ENCODE measurements at places on chromosomes 5 and 9.

- no peak for DNase-seq
Measured at GRCh38 chr5:33608344-33609041, 167.7 kb downstream of the TARS1 start.

GRCh38 chr5:100901821-100902341, 1.2 kb downstream of the ST8SIA4 start:
- DNase-seq, result peak; percentile 9

DNA sequence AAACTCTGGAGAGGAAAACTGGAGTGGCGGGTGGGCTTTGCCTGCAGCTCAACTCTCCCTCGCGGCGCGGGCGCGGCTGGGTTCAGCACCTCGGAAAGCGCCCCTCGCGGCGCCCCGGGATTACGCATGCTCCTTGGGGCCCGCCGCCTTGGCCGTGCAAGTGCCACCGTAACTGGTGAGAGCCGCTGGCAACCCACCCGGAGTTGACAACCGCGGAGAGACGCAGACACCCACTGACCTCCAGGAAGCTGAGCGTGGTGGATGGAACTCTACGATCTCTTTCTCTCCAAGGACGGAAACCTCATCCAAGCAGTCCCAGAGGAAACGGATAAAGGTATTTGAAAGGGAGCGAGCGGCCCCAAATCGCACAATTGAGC, 194 bp upstream of the RXFP3 start:
- no peak for DNase-seq

- DNase-seq, result no peak
Measured at GRCh38 chr5:151002681-151003502, 17.5 kb upstream of the GPX3 start.

GRCh38 chr9:84701801-84702200, 32.3 kb downstream of the NTRK2 start:
- no peak for DNase-seq

DNA sequence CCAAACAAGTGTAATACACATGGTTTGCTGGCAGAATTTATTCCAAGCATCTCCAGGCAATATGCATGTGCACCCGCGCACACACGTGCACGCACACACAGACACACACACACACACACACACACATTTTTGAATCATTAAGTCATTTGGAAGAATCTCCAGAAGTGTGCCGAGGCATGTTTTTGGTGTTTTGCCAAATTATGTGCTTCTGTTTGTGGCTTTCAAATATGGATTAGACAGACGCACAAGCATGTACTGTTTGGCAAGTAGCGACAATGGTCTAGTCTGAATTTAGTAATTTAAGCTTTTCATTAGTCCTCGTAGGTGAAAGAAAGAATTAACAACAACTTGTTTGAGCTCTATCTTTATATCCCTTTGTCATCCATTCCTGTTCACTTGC, 36.7 kb downstream of the NFIB start:
- no peak for DNase-seq

DNA sequence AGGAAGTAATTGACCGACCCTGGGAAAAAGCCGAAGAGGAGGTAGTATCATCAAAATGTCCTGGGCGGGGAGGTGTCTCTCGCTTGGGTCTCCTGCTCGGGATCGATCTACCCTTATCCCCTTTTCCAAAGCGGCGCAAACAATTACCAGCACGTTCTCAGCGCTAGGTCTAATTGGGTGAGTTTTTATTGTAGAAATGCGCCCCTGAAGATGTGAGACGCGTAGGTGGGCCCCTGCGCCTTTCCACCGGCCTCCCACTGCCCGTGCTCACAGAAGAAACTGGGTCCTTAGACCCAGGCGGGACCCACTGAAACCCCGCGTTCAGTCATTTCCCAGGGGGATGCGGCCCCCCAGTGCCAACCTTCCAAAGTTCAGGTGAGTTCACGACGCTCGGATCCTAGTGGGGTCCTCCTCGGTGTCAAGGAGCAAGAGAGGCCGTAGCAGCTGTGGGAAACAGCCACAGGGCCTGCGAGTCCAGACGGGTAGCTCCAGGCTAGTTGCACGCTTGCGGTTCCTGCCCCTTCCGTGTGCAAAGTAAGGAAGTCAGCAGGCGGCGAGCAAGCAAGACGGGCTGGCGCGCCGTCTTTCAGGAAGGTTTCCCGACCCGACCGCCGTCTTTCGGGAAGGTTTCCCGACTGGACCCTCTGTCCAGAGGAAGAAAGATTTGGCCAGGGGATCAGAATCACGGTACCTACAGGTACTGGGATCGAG, 1.5 kb downstream of the SMIM32 start:
- DNase-seq, result no peak

DNA sequence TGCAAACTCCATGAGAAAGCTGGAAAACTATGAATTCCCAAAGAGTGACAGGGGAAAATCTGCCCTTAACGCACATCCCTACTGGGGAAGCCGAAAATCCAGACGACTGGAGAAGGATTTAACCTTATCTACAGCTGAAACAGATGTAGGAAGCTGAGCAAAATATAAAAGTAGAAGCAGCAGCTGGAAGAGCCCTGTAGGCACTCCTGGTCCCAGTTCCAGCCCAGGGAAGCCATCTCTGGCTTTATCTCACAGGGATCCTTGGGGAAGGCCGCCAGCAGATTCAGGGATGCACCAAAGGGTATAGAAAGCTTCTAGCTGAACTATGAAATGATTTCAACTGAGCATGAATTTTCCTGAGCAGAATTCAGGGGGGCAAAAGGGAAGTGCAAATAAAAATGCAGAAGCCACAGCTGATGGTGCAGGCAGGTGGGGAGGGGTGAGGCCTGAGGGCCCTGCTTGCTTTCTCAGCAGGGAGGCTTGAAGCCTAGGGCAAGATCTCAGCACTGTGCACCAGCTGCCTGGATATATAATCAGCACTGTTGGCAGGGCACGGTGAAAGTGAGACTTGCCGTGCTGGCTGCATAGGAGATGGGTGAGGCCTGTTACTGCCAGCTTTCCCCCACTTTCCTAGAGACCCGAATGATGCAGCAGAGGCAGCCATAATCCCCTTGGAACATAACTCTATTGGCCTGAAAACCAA, 2019.5 kb upstream of the NUDT12 start:
- DNase-seq, result no peak

DNA sequence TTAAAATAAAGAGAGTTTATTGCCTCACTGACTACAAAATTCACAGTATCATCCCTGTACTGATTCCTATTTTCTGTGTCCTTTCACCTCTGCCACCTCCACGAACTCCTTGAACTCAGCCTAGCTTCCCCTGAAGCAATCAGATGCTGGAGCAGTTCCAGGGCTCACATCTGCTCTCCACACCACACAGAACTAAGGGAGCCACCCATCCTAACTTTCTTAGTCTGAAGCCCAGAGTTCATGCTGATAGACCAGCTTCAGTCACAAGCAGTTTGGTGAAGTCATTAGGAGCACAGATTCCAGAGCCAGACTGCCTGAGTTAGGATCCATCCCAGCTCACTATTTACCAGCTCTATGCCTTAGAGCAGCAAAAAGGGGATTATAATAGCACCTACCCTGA, 15.6 kb upstream of the EPB41L4A start:
- DNase-seq, result no peak

- DNase-seq, result no peak
Measured at GRCh38 chr9:1049641-1050040, 516 bp upstream of the DMRT2 start.

- DNase-seq, result no peak
Measured at GRCh38 chr5:8508231-8508630, 639.3 kb downstream of the MTRR start.

GRCh38 chr9:69279084-69279731, 45.8 kb upstream of the ENTREP1 start:
- no peak for DNase-seq

GRCh38 chr9:113563826-113564497, 100.4 kb downstream of the RGS3 start:
- no peak for DNase-seq

DNA sequence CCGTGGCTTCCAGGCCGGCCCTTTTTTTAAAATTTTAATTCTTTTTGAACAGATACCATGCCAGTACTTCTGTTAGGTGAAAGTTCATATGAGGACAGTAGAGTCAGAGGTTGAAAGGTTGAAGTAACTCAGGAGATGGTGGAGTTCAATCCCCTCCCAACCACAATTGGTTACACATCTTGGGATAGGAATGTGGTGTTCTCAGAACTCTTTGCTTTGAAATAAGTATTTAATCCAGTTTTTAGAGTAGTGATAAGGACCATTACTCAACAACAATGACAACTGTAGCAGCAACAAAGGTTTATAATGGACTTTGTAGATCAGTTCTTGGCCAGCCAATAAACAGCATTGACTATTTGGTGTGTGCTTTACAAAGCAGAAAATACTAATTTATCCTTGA, 116.0 kb downstream of the ARHGAP26 start:
- DNase-seq, result no peak

DNA sequence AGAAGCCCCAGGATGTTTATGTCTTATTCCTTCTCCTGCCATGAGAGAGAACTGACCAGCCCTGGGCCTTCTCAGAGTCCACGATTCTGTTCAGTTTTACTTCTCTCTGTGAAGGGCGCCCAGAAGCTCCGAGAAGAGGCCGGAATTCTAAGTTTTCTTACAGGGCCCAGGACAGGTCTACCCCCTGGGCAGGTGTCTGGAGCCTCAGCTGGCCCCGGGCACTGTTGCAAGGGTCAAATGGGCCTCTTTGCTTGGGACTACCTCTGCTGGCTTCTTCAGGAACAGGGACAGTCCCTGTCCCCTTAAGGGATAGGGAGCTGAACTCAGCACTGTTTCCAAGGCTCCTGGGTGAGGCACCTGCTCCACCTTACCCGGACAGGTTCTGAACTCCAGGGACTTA, 55.0 kb downstream of the RASGEF1C start:
- no peak for DNase-seq

GRCh38 chr5:58009754-58010153, 450.1 kb downstream of the PLK2 start:
- no peak for DNase-seq

DNA sequence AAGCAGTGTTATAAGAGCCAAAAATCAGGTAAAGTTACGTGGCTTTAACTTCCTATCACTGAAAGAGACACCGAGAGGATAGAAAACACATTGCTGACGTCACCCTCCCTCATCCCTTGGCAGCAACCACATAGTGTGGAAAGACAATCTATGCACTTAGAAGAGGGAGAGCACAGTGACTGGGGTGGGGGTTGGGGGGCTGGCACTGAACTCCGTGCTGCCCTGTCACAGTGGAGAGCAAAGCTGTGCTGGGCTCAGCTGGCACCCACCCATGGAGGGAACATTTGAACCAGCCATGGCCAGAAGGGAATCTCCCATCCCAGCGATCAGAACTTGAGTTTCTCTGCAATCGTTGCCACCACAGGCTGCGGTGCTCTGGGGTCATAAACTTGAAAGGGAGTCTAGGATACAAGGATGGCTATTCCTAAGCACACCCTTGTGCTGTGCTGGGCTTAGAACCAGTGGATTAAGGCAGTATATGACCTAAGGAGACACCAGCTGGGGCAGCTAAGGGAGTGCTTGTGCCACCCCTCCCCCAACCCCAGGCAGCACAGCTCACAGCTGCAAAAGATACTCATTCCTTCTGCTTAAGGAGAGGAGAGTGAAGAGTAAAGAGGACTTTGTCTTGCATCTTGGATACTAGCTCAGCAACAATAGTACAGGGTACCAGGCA, 73.4 kb downstream of the KIAA0825 start:
- DNase-seq, result no peak

DNA sequence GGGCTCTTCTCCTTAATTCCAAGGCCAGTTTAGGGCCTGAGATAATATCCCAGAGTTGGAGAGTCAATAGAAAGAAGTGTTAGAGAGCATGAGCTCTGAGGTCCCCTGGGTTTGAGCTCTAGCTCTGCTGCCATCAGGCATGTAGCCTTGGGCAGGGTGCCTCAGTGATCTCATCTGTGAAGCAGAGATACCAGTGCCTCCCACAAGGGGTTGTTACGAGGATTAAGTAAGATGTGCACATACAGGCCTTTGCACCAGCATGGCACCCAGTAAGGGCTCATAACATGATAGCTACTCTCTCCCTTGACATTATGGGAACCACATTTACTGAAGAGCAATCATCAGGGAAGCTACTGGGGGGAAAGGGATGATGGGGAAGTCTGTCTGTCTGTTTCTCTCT, 265.7 kb downstream of the HSPA4 start:
- DNase-seq, result no peak

DNA sequence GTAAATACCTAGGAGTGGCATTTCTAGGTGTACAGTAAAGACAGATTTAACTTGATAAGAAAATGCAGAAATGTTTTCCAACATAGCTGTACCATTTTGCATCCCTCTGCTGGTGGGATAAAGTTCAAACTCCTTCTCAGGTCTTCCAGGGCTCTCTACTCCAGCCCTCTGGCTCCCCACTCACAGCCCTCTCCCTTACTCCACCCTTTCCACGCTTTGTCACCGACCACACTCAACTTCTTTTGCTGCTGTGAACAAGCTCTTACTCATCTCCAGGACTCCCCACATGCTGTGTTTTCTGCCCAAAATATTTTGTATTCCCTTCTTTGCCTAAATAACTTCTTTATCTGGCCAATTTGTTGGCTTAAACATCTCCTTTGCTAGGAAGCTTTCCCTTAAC, 90.6 kb upstream of the OSMR start:
- DNase-seq, result no peak

- DNase-seq, result no peak
Measured at GRCh38 chr5:172447646-172448365, 6.5 kb downstream of the SH3PXD2B start.

GRCh38 chr9:127132375-127132774, 9.9 kb upstream of the ANGPTL2 start:
- DNase-seq, result no peak

DNA sequence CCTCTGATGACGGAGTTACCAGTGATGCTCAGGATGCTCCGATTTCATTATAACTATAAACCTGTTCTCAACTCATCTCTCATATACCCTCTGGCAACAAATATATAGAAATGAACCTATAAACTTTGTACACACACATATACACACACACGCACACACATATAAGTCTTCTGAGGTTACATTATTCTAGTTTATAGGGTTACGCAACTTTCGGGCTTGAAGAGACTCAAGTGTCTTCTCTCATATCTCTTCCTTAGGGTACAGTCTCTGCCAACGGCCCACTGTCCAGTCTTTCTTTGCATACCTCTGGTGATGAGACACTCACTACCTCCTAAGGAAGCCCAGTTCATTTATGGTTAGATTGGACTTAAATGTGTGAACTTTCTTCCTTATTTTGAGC, 69.4 kb upstream of the TBC1D2 start:
- no peak for DNase-seq

DNA sequence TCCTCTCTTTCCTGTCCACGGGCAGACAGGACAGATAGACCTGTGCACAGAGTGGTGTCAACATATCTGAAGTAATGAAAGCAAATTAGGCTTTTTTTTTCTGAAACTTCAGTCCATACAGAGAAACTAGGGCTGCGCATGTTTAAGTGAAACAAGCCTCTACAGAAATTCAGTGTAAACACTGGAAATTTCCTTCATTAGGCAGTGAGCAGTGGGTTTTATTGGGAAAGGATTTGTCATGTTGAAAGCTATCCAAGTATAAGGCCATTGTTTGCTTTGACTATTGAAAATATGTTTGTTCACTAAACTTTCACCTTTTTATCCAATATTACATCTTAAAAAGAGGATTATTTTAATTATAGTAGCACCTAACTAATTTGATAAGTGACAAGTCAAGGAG, 161.2 kb downstream of the AOPEP start:
- DNase-seq, result no peak

GRCh38 chr5:84667576-84667975, 282.9 kb upstream of the EDIL3 start:
- DNase-seq, result no peak

Measured in esophagus squamous epithelium (tissue), 5 donors.